ENCODE measurements at places on chromosomes 6 and 20.

DNA sequence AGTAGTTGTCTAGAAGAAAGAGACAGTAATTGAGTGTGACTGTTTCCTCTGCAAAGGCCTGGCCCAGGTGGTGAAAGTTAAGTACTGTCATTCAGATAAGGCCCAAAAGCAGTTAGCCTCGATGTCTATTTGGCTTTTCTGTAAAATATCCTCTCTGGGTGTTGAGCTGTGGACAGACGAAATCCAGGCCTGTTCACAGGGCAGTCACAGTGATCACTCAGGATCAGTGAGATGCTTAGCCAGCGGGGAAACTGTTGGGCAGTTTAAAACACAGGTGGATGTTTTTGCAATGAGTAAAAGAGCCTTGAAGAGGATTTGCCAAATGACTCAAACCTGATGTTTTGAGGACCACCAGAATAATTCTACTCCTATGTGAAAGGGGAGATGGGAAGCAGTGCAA, 22.0 kb upstream of the PRDM1 start:
- DNase-seq: no peak

- no peak for DNase-seq
Measured at GRCh38 chr20:38249536-38250310, 10.8 kb downstream of the KIAA1755 start.

GRCh38 chr6:28772480-28773381, 151.1 kb downstream of the TRIM27 start:
- DNase-seq: no peak

DNA sequence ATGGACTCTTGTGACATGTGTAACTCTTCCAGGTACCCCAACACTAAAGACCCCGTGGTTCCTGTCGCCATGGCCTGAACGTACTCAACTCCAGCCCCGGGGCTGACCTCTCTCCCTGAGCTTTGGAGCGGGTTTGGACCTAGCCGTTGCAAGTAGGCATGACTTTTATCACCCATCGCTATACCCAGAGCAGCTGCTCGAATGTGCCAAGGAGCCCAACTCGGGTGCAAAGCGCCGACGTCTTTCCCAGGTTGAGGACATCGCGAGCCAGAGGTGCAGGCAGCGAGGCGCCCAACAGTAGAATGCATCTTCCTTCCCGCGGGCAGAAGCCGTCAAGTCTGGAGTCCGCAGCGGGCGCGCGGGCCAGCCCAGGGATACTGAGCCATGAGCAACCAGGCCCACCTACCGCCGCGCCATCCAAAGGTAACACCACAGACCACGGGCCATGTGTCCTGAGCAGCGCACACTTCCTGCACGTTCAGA, 5.7 kb upstream of the LAMP5 start:
- DNase-seq: no peak

DNA sequence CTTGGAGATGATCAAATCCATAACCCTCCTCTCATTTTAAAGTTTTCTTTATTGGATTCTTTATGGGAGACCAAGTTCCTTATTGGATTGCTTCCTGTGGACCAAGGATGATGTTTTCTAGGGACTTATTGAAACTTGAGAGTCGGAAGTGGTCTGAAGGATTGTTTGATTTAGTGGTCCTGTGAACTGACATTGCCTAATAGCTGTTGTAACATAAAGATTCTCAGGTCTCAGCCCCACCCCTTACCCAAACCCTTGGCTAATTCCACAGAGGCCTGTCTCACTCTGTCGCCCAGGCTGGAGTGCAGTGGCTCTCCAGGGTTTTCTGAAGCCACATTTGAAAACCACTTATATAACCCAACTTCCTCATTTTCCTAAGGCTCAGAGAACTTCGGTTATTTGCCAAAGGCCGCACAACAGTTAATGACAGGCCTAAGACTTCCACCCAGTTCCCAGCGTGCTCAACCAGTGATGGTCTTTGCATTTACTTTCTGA, 77.0 kb downstream of the ATXN1 start:
- DNase-seq: no peak

DNA sequence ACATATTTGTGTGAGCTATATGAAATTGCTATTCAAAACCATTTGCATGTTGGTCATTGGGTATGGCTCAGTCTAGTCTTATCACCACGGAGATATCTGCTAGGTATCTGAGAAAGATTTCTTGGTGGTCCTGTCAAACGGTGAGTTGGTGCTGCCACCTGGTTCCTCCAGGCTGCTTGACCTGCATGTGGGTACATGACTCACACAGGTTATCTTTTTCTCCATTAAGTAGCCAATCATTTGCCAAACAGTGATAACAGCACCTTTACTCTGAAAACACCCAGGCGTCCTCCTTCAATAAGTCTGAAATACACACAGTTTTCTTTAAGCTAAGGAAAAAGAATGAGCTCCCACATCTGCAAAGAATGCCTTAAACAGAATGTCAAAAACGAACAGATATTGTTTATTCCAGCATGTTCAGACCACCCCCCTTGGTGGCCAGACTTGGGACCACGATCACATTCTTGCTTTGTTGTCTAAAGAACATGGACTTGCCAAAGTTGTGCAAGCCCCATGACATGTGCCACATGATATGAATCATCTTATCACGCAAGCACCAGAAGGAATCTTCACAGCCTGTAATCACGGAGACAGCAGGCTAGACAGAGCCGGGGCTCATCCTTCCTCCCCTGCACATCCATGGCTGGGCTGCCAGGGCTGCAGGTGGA, 200.7 kb upstream of the THBS2 start:
- peak; percentile 84 for DNase-seq

- no peak for DNase-seq
Measured at GRCh38 chr6:51209651-51210050, 391.0 kb downstream of the TFAP2B start.

GRCh38 chr6:154614101-154614500, 103.6 kb upstream of the CNKSR3 start:
- peak; percentile 45 for DNase-seq
